ENCODE measurements at places on chromosomes 5 and 9. TPM values are rescaled to one million over a fixed set of nuclear protein-coding genes. Genes with fewer than 3 reads are reported as not detected.

The IFNA6 gene
- not detected for polyA plus RNA-seq

The N4BP3 gene
- 4.6 TPM for polyA plus RNA-seq

The PLPPR1 gene
- polyA plus RNA-seq, result not detected

The PTPN3 gene
- polyA plus RNA-seq, result 1.3 TPM

The PCDHA8 gene
- not detected for polyA plus RNA-seq

The CARTPT gene
- not detected for polyA plus RNA-seq

The CERCAM gene
- 1.0 TPM for polyA plus RNA-seq

The HAPLN1 gene
- polyA plus RNA-seq, result 0.21 TPM

The PCDHGA2 gene
- 0.05 TPM for polyA plus RNA-seq

The MAMDC4 gene
- 2.4 TPM for polyA plus RNA-seq

The PTGS1 gene
- polyA plus RNA-seq, result 0.16 TPM

The ZNF608 gene
- 0.37 TPM for polyA plus RNA-seq

The MSX2 gene
- polyA plus RNA-seq, result not detected

The ANKRD31 gene
- not detected for polyA plus RNA-seq

The IFNA13 gene
- not detected for polyA plus RNA-seq

The TMC1 gene
- not detected for polyA plus RNA-seq

The CACNA1B gene
- not detected for polyA plus RNA-seq

The ABO gene
- polyA plus RNA-seq, result not detected

The GRXCR2 gene
- not detected for polyA plus RNA-seq

The CCDC171 gene
- polyA plus RNA-seq, result 3.2 TPM

The CORO2A gene
- 2.6 TPM for polyA plus RNA-seq

The RPL7A gene
- polyA plus RNA-seq, result 920 TPM

The MRPL50 gene
- 36.4 TPM for polyA plus RNA-seq

The SV2C gene
- polyA plus RNA-seq, result 1.0 TPM

The GFPT2 gene
- not detected for polyA plus RNA-seq

The ELOVL7 gene
- 1.1 TPM for polyA plus RNA-seq

The CENPH gene
- polyA plus RNA-seq, result 68.1 TPM

The GADD45G gene
- 1.00 TPM for polyA plus RNA-seq

The SLC6A18 gene
- polyA plus RNA-seq, result not detected

The IGIP gene
- 0.64 TPM for polyA plus RNA-seq

The PKD2L2 gene
- 0.86 TPM for polyA plus RNA-seq

The GARIN3 gene
- 0.15 TPM for polyA plus RNA-seq

The PCDHGA10 gene
- 1.3 TPM for polyA plus RNA-seq

The RNF224 gene
- not detected for polyA plus RNA-seq

The FBP2 gene
- polyA plus RNA-seq, result not detected

The RFESD gene
- polyA plus RNA-seq, result 5.9 TPM

The ENG gene
- 5.0 TPM for polyA plus RNA-seq

The CNTLN gene
- polyA plus RNA-seq, result not detected

The OLFML2A gene
- not detected for polyA plus RNA-seq

The PFDN1 gene
- 127 TPM for polyA plus RNA-seq

The SPINK4 gene
- polyA plus RNA-seq, result not detected
